ENCODE measurements at places on chromosomes 2 and 18.

- no peak for DNase-seq
These were observed 16.4 kb downstream of the LRRFIP1 start for GRCh38 chr2:237643582-237644380.

- DNase-seq, result no peak
These were observed 497.2 kb upstream of the SYT4 start for GRCh38 chr18:43774497-43774896.

DNA sequence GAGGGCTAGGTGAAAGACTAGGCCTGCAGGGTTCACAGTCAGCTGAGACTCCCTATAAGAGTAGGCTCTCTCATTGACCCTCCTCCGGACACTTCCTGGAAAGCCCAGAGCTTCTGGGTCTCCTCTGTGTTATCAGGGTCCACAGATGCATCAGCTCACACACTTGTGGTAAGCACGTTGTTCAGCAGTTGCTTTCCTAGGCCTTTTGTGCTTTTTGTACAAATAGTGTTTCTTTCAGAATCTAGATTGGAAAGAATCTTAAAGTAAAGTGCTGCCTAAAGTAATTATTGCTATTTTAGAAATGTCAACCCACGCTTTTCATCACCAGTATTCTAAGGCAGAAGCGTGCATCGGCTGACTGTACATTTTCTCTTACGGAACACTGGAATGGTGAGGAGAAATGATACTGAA is 15.5 kb downstream of the SLC9A2 start:
- no peak for DNase-seq

GRCh38 chr2:218711550-218711929 is 905 bp downstream of the TTLL4 start:
- DNase-seq, result no peak

- no peak for DNase-seq
These were observed 19.3 kb downstream of the TYMS start for GRCh38 chr18:676736-677135.

- no peak for DNase-seq
These were observed 150.6 kb downstream of the PRPF40A start for GRCh38 chr2:152566728-152567069.

GRCh38 chr2:209189893-209190292 is 234.0 kb upstream of the MAP2 start:
- DNase-seq, result no peak

GRCh38 chr2:191013932-191014652 is at the start of gene STAT1:
STAT1 (minus strand) TSS chr2:191014171; CDS start chr2:191010003, 4,168 bp downstream.
- peak; percentile 97 for DNase-seq

- no peak for DNase-seq
These were observed 194.4 kb downstream of the TMX3 start for GRCh38 chr18:68520406-68521075.

GRCh38 chr18:62784338-62784965 is 69.1 kb downstream of the PHLPP1 start:
- no peak for DNase-seq

GRCh38 chr2:191195021-191195420 is 44.2 kb upstream of the STAT4 start:
- no peak for DNase-seq

GRCh38 chr2:97760480-97761049 is 47.2 kb downstream of the ZAP70 start:
- no peak for DNase-seq

DNA sequence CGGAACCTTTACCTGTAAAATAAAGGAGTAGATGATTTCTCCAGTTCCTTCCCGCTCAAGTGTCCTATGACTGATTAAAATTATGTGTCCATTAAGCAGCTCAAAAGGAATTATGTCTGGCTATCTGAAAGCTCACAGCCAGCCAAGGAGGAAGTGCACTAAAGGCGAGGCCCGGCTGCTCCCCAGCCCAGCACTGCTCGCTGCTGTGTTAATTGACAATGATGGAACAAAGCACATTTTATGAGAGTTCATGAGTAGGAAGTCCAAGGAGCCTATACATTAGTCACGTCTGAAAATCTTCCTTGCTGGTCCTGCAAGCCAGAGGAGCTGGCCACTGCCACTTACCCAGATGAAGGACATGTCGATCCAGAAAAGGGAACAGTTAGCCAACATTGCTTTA is 14.3 kb downstream of the TTC32 start:
- no peak for DNase-seq

- DNase-seq, result no peak
These were observed 360.4 kb upstream of the ZC3H15 start for GRCh38 chr2:186125625-186126024.

DNA sequence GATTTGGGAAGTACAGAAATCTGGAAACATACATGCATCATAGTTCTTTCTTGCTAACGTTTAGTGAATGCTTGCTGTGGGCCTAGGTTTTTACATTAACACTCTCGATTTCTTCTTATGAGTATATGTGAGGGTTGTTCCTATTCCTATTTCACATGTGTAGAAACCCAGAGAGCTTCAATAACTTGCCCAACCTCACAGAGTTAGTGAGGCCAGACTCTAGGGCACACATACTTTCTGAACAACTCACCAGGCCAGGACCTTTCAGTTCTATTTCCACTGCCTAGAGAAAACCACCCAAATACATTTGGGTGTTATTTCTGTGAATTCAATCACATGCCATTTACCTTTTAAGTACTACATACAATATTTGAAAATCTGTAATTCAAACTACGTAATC is 8.2 kb upstream of the KCTD1 start:
- no peak for DNase-seq

- no peak for DNase-seq
These were observed 322.3 kb upstream of the EPAS1 start for GRCh38 chr2:45974762-45975408.

DNA sequence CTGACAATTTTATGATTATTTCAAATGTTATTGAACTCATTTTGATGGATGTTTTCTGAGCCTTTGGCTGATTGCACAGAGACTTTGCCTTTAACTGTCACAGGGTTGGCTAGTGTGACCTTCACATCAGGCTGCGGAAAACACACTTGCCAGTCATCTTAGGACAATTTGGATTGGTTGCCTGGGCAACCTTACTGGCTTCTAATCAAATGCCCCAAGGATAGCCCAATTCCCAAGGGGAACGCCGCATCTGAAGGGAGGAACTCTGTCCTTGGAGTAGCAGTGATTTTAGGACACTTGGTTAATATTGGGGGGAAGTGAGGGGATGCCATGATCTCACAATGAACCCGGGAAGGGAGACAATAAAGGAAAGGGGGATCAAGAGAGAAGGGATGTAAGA is 29.5 kb downstream of the OSBPL6 start:
- no peak for DNase-seq

- DNase-seq, result peak; percentile 85
These were observed 1.1 kb downstream of the HK2 start for GRCh38 chr2:74834792-74835755.

GRCh38 chr2:41913921-41914609 is 133.8 kb upstream of the PKDCC start:
- DNase-seq, result no peak

DNA sequence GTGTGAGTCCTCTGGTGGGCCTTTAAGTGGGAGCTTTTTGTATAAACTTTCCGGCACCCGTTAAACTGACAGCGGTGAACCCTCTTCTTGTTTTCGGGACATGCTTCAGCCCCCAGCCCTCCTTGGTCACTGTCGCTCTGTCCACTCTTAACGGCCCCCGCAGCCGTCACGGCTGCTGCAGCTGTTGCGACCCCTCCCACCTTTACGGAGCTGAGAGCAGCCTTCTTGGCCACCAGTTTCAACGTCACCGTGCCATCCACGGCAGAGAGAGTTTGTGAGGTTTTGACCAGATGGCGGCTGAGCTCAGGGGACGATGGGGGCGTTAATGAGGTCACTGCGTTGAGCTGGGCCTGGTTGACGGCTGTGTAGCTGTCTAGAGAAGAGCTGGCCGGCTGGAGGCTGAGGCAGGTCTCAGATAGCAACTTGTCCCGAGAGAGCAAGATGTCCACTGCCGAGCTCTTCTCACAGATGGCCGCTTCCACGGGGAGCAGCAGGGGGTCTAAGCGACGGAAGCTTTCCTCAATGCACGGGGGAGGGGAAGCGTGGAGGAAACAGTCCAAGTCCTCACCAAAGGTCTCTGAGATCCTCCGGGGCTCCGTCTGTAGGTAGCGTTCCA is 41.9 kb downstream of the KLF7 start:
- DNase-seq, result no peak

DNA sequence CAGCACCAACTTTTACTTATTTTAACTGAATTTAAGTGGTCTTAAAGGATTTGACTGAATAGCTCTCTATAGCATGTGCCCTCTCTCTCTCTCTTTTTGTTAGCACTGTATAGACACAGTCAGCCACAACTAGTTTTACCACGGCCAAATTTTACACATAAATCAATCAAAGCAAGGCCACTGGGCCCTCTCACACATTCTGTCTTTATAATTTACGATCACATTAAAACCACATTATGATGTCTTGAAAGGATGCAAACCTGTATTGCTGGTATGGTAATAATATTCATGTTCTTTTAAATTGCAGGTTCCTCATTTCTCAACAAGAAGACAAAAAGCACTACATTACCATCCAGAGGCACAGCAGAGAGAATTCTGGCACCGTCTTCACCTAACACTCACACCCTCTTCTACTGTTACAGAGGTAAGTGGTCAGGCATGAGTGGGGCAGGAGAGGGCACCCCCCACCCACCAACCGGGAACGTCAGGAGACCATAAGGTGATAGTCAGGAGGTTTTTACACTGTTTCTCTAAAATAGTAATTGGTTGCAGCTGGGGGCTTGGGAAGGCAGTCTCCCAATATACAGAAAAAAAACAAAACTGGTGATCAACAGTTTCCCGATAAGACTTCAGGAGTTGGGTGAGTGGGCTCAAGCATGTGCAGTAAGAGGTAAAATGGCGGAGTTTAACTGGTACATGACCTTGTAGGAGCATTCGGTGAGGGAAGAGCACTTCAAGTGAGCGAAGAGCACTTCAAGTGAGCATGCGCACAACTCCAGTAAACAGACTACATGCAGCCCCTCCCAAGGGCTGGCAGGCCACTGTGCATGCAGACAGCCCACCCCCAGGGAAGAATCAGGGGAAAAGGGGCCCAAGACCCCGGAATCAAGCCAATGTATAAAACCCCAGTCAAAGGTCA is 296.7 kb downstream of the PIEZO2 start:
- DNase-seq, result no peak

- DNase-seq, result no peak
These were observed 10.2 kb upstream of the TMEM247 start for GRCh38 chr2:46469116-46469515.

Data from activated CD4-positive, alpha-beta T cell treated with anti-CD3 and anti-CD28 coated beads for 48 hours (primary cell).